GOT3 (cell line): ENCODE measurements at places on chromosomes 12 and 14.

- DNase-seq = no peak
Measured at GRCh38 chr12:68067762-68068376, 78.6 kb downstream of the IFNG-AS1 start.

DNA sequence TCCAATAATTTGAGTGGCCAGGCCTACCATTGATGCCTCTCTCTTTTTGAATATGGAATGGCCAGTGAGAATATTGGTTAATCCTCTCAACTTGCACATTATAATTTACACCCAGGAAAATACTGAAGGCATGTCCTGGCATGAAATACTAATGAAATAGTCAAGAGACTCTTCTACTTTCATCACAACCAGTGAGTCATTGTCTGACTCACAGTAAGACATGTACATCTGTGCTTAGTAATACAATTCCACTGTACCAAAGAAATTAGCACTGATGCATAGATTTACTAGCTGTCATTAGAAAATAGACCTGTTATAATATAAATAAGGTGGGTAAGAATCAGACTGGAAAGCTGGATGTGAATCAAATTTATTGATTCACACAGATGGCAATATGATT lies 31.6 kb downstream of the KCNC2 start:
- no peak for DNase-seq

DNA sequence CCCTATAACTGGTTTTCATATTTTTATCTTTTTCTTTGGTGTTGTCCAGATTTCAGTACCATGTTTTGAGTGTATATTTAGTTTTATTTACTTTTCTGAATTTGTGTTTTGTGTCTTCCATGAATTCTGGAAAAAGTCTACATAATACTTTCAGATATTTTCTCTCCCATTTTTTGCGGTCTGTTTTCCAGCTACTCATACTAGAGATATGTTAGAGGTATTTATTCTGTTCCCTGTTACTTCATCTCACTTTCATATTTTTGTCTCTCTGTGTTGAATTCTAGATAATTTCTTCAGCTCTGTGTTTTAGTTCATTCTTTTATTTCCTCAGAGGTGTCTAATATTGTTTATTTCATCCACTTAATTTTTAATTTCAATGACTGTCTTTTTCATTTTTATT lies 74.2 kb downstream of the IFT81 start:
- no peak for DNase-seq

GRCh38 chr14:78959674-78960264 lies 789.6 kb downstream of the NRXN3 start:
- DNase-seq = no peak

GRCh38 chr14:99604766-99605298 lies 825 bp upstream of the CCDC85C start:
- no peak for DNase-seq

GRCh38 chr12:80412343-80412953 lies 31.6 kb upstream of the PTPRQ start:
- no peak for DNase-seq

- no peak for DNase-seq
Measured at GRCh38 chr14:75548544-75548943, 26.3 kb downstream of the BATF start.

DNA sequence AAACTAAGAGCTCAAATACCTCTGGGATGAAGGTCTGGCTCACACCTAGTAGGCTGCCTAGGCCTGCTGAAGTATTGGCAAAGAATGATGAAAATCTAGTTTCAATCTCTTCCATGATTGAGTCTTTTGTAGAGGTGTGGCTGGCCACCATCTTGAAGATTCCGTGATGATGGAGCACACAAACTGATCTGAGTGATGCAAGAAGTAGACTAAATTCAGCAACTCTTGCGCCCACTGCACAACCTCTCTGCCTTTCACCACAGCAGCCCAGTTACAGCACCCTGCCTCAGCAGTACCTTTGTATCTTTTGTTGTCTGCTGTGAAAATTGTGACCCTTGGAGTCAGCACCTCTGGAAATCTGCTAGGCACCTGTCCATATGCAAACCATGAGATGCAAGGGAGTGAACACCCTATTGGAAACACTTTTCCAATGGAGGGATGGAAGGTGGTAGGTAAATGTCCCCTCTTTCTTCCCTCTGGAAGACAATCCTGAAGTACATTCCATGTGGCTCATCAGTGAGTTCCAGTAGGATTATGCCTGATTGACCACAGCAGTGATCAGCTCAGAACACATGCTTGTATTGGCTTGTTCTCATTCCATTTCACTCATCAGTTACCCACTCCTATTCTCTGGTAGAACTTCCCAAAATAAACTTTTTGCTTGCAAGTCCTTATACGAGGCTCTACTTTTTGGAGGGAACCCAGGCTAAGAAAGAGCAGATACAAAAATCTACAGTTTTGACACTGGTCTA lies 58.6 kb downstream of the BTBD7 start:
- DNase-seq = no peak

DNA sequence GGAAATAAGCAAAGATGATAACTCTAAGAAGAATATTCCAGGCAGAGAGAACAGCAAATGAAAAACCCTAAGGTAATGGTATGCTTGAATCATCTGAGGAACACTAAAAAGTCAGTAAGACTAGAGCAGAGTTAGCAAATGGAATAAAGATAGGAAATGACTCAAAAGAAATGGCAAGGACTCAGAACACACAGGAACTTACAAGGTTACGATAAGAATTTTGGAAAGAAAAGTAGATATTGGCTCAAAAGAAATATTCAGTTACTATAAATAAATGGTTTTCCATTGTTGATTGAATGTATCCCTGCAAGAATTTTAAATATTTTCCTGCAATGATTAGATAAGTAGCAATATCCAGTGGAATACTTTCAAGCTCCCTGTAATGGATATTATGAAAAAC lies 705.8 kb downstream of the C12orf50 start:
- no peak for DNase-seq

GRCh38 chr14:97977651-97978261 lies 1180.6 kb downstream of the VRK1 start:
- DNase-seq = no peak

GRCh38 chr14:106879241-106879640 lies 1352.9 kb downstream of the TMEM121 start:
- no peak for DNase-seq

DNA sequence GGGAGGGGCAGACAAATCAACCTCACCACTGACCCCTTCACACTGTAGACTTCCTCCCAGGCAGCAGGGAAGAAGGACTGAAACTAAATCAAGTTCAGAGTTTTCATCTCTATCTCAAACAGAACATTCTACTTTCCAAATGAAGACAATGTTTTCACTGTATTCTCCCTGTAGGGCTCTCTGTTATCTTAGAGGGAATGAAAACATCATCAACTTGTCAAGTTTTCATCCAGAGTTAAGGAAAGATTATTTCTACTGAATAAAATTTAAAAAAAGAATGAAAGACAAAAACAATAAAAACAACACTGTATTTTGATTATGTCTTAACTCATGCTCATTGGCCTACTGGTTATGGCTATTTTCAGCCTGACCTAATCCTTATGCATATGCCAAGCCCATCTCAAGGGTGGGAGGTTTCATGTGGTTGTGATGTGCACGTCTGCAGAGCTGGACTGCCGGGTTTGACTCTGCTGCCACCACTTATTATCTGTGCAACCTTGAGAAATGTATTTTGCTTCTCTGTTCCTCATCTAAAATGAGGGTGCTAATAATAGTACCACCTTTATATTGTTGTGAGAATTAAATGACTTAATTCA lies 152.0 kb upstream of the AVPR1A start:
- no peak for DNase-seq

- DNase-seq = no peak
Measured at GRCh38 chr12:32158525-32158924, 51.9 kb downstream of the BICD1 start.

- peak; percentile 8 for DNase-seq
Measured at GRCh38 chr14:76761136-76761959, at the start of gene VASH1. VASH1 (plus strand) TSS chr14:76761468; CDS start chr14:76762822, 1,354 bp downstream.

DNA sequence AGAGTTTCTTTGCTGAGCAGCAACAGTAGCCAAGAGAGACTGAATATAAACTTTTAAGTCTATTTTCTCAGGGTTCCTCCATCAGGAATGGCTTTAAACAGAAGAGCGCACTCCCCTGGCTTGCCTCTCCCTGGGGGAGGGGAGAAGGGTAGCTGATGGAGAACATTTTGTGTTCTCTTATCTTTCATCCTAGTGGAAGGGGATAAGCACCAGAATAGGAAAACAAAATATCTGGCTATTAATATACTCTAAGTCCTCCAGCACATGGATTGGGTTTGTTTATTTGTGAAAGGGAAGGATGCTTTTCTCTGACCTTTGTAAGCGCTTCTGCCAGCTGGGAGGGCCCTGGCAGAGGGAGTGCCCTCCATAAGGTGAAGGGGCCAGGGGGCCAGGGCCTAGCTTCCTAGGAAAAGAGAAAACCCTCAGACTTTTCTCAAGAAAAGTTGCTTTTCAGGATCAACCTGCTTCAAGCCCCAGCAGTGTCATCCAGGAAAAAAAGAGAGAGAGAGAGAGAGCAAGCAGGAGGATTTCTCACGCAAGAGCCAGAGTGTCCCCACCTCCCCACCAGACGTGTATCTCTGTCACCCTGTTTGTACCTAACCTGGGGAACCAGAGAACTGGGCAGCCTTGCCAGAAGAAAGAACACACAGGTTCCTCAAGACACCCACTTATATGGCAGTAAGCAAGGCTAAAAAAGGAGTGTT lies 34.3 kb upstream of the ATP2A2 start:
- DNase-seq = no peak

DNA sequence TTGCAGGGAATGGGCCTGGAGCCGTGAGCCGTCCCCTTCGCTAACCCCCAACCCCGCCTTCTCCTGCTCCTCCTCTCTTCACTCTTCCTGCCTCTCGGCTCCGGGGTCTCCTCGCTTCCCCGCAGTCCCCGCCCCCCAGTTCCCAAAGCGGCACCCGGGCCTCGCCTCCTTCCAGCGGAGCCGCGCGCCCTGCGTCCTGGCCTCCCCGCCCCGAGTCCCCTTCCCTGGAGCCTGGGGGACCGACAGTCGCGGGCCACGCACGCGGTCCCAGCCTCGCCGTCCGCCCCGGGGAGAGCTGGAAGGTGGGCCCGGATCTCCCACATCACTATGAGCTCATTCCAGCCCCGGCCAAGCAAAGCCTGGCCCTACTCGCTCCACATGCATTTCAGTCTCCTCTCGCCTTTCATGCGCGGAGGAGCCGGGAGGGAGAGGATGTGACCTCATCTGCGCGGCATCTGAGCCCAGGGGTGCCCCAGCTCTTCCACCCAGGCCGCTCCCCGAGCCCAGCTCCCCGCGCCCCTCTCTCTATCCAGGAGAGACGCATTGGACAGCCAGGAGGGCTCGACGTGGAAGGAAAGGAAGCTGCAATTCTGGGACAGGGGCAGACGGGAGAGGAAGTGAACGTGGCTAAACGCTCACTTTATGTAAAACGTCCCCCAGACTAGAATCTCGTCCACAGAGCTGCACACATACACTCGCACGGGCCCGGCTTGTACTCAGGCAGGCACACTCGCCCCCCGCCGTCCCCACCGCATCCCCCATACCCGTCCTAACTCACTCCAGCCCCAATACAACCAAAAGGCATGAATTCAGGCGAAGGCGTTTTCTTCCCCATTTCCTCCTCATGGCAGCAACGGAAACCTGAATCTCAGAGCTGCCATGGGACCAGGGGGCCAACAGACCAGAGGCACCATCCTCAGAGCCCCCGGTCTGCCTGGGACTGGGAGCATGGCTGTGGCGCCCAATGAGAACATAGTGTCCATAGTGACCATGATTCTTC lies 108.7 kb upstream of the CCND2 start:
- no peak for DNase-seq

DNA sequence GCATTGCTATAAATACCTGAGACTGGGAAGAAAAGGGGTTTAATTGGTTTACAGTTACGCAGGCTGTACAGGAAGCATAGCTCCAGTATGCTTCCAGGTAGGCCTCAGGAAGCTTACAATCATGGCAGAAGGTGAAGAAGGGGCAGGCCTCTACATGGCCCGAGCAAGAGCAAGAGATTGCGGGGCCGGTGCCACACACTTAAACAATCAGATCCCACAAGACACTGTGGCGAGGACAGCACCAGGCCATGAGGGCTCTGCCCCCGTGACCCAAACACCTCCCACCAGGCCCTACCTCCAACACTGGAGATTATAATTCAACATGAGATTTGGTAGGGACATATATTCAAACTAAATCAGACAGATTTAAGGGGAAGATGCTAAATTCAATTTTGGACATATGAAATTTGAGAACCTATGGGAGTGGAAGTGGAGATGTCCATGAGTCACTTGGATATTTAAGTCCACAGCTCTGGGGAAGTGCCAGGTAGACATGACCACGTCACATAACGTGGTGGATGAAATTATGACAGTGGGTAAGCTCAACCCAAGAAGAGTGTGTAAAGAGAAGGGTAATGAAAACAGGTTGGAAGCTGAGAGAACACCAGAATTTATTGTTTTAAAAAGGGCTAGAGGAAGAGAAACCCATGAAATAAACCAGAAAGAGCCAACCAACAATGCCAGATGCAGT lies 1.5 kb upstream of the LTA4H start:
- DNase-seq = no peak

DNA sequence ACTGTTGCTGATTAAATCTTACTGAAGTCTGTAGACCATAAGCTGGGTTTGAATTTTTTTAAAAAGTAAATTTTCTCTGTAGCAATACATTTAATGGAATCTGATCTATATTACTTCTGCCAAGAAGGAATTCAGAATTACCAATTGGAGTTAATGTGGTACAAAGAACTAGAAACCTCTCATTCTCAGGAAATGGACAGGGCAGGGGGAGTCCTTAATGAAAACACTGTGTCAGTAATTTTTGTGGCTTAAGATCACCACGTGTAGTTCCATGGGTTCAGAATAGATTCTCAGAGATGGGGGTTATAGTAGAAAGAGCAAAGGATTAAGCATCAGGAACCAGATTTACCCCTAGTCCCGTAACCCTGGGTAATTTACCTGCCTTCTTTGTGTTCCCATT lies 30.3 kb downstream of the FBXL14 start:
- DNase-seq = no peak

DNA sequence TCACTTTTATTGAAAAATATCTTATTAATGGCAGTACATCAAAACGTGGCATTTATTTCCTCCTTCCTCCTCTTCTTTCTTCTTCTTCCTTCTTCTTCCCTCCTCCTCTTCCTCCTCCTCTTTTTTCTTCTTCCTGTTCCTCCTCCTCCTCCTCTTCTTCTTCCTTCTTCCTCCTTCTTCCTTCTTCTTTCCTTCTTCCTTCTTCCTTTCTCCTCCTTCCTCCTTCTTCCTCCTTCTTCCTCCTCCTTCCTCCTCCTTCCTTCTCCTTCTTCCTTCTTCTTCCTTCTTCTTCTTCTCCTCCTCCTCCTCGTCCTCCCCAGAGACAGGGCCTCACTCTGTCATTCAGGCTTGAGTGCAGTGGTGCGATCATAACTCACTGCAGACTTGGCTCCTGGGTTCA lies 457.2 kb downstream of the AEBP2 start:
- no peak for DNase-seq

GRCh38 chr12:68623059-68623458 lies 12.4 kb downstream of the RAP1B start:
- no peak for DNase-seq

GRCh38 chr12:105418229-105418628 lies 87.7 kb downstream of the C12orf75 start:
- DNase-seq = no peak

GRCh38 chr12:12171991-12172511 lies 94.8 kb downstream of the LRP6 start:
- no peak for DNase-seq
